ENCODE measurements at places on chromosomes 13 and 19.
A peak's percentile ranks its signal among the peaks of the same experiment; 100 is the strongest.

DNA sequence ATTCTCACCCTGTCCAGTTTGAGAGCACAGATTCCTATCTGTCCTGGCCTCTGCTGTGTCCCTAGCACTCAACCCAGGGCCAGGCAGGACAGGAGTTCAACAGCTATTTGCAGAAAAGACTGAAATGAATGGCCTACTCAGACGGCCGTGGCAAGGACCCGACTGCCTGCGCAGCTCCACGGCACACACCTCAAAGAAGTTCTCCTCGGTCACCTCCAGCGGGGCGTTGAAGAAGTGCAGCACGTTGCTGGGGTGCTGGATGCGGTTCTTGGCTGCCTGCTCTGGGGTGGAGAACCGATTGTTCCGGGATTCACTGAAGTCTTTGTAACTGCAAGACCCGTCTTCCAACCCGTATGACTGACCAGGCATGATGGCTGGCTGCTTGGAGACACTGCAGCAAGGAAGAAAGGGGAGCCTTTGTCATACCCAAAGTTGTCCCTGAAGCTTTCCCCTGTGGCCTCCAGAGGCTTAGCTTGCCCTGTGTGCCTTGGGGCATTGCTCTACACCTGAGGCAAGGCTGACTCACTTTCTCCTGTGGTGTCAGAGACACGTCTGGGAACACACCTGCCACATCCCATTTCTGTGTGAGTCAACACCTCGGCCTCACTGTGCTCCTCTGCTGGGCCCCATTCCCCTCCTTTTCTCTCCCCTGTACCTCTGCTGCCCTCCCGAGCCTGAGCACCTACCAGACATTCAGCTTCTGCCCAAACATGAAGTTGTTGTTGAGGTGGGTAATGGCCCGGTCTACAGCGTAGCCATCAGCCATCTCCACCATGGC lies 6.8 kb upstream of the ECH1 start:
- no peak for DNase-seq

GRCh38 chr13:31504918-31505317 lies 234.4 kb upstream of the RXFP2 start:
- DNase-seq, result no peak

DNA sequence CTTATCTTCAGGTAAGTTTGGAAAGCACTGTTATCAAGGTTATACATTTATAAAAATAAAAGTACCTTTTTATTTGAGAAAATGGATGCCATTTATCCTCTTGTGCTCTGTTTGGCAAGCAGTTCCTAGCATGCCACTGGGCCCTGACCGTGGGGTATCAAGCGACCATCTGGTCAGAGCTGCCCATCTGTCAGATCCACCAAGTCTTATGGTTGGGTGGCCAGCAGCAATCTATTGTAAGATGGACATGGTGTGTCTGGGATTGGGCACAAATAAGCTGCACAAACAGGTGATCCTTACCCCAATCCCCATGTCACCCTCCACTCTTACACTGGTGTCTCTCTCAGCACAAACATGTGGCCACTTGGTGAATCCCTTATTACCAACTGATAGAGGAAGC lies 178.5 kb downstream of the DLEU7 start:
- DNase-seq, result no peak

DNA sequence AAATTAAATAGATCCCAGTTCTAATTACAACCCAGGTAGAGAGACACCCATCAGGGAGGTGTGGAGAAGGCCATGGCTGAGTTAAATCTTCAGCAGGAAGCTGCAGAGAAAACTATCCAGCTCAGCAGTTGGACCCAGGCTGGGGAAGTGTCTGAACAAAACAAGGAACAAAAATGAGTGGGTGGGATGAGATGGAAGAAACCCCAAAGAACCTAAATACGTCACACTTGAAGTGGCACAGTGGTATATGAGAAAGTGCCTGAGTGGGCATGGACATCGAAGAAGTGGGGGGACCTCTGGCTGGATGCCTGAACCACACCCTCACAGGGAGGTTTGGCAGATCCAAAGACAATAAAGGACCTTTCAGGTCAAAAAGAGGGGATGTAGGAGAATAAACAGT lies 3.5 kb upstream of the EPHX3 start:
- no peak for DNase-seq

GRCh38 chr19:50542943-50543342 lies 25.3 kb downstream of the LRRC4B start:
- no peak for DNase-seq

DNA sequence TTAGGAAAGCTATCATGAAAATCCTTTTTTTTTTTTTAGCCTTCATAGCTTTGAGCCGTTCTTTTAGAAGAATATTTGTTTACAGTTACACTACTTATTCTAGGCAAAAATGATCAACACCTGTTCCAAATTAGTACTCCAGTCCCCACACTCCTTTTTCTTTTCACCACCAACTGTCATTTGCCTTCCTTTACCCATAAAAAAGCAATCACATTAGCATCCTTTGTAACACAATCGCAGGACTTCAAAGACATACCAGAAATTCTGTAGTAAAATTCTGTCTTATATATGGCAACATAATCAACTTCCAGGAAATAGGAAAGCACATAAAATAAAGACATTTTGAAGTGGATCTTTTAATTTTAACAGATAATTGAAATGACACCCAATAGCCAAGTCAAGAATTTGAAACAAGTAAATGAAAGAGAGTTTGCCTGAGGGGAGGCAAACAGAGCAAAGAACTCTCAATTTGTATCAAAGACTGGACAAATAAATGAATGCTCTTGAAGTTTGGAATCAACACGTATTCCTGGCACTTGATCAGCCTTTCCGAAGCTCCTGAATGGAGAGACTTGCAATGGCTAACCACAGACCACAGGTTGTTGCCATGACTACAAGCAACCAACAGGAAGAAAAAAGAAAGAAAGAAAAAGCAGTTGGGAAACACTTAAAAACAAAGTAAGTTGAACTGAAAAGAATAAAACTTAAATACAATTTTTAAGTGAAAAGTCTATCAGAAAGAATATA lies 206.8 kb downstream of the PCDH9 start:
- no peak for DNase-seq

GRCh38 chr19:17505223-17505622 lies 6.2 kb upstream of the PGLS start:
- no peak for DNase-seq

DNA sequence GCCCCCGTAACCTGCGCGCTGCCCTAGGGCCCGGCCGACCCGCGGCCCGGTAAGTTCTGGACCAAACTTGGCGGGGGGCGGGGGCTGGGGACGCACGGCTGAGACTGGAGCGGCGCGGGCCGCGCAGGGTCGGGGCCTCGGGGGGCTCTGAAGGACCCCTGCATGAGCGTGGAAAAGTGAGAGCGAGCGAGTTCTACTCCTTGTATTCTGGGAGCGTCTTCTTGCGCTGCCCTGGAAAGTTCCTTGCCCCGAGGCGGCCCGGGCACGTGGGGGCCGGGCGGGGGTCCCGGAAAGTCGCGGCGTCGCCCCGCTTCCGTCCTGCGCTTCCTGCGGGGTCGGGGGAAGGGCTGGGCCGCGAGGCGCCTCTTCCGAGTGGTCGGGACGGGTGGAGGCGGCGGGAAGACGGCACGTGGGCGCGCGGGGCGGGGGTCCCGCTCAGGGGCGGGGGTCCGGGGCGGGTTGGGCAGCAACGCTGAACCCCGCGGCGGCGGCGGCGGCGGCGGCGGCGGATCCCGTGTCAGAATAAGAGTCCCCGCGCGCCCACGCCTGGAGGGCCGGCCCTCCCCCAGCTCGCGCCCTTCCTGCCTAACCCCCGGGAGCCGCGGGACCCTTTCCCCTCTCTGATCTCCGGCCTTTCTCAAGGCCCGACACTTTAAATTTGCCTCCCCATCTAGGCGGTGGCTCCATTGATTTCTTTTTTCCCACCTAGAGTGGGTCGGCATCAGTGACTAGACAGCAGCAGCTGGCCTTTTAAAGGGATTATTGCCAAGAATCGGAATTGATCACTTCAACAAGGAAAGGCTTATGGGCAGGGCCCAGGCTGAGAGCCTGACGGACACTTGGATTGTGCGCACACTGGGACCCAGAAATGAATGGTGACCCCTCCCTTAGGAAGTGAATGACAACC lies 749 bp downstream of the GATAD2A start:
- peak; percentile 66 for DNase-seq

- DNase-seq, result no peak
Measured at GRCh38 chr13:100148422-100148821, 59.5 kb downstream of the PCCA start.

DNA sequence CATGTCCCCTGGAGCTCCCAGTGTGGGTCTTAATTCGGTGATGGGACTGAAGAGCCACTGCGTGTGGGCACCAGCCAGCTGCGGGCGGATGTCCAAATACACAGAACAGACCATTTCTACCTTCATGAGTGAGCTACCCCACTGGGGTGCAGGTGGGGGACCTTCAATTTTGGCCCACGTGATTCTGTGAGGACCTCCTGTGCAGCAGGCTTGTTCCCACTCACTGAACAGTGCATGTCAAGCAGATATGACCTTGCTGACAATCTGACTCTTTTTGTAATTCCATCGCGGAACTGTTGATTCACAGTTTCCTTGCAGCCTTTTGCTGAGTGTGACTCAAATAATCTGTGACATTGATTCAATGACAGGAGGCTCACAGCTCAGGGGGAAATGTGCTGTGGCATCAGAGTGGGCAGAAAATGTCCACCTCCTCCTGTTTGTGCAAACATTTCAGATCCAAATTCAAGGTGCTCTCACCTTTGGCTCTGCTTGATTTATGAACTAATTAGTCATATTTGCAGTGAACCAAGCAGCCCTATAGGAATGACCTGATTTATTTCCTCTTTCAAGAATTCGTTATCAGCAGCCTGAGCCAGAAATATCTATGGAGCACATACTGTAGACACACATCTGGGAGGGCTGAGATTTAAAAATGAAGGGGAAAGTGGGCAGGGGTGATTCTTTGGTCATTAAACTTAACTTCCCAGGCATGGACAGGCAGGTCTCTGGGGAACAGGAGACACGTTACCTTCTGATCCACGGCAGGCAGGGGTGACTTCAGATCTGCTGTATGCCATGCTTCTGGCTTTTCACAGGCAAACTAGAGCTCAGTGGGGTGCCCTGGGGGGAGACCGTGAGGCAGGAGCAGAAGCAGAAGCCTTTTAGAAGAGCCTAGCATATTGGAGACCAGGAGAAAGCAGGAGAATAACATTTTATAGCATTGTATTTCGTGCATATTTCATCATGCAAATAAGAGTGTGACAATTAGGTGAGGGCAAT lies 170.0 kb upstream of the KL start:
- DNase-seq, result no peak

GRCh38 chr13:111034811-111035210 lies 80.3 kb upstream of the ARHGEF7 start:
- no peak for DNase-seq

- DNase-seq, result no peak
Measured at GRCh38 chr19:29574510-29574909, 31.6 kb upstream of the POP4 start.

DNA sequence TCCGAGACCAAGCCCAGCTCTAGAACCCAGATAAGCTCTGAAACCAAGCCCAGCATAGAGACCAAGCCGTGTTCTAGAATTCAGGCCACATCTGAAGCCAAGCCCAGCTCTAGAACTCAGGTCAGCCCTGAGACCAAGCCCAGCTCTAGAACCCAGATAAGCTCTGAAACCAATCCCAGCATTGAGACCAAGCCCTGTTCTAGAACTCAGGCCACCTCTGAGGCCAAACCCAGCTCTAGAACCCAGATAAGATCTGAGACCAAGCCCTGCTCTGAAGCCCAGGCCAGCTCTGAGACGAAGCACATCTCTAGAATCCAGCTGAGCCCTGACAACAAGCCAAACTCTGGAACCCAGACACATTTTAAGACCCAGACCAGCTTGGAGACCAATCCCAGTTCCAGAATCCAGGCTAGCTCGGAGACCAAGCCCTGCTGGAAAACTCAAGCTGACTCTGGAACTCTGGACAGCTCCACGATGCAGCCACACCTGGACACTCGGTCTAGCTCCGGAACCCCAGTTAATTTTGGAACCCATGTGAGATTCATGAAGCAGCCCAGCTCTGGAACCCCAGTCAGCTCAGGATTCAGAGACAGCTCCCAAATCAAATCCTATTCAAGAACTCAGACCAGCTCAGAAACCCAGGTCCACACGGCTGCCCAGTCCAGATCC lies 5.8 kb downstream of the GIPC3 start:
- no peak for DNase-seq

All from liver (tissue), 10 donors.